ENCODE measurements at places on chromosomes 16 and 17.

DNA sequence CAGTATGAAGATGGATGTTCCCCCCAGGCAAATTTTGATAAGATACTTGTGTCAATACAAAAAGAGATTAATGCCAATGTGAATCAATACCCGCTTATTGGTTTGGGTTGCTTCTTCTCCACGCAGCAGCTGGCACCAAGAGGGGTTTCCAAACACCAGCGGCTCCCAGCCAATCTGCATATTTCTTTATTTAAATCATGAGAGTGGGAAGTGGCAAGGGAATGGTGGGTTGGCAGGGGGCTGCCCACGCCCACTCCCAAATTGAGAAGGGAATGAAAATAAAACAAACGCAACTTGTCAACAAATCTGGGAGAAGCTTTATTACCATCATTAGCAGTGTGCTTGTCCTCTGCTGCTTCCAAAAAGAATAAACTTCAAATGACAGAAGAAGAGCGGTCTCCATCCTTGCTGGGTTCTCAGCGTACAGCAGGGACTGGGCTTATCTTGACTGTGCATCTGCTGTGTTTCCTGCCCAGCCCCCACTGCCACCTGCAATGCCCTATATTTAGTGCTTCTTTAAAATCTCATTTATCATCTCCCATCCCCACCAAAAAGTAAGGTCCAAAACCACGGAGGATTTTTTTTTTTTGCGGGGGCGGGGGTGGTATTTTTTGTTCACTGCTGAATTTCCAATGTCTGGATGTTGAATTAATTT is 34.9 kb upstream of the C16orf78 start:
- no peak for DNase-seq

GRCh38 chr16:55534756-55535155 is 25.9 kb downstream of the LPCAT2 start:
- DNase-seq = no peak

DNA sequence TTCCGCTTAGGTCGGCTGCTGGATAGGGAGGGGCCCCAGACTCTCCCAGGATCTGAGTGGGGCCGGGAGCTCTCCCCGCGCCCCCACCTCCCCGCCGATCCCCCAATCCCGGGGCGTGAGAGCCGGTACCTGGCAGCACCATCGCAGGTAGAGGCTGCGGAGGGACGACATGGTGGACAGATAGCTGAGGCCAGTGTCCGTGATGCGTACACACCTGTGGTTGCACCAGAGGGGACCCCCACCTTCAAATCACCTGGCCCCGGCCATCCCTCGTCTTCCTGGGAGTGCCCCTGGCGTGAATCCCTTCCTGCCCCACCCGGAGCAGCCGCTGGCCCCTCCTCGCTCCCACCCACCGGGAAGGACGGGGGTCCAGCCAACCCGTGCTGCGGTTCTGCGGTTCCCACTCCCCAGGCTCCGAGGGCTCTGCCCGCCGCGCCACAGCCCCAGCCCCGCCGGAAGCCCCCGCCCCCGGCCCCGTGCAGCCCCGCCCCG is 4.7 kb upstream of the WDR24 start:
- no peak for DNase-seq

- no peak for DNase-seq
These were observed 12.1 kb upstream of the NLRC5 start for GRCh38 chr16:56977216-56977615.

DNA sequence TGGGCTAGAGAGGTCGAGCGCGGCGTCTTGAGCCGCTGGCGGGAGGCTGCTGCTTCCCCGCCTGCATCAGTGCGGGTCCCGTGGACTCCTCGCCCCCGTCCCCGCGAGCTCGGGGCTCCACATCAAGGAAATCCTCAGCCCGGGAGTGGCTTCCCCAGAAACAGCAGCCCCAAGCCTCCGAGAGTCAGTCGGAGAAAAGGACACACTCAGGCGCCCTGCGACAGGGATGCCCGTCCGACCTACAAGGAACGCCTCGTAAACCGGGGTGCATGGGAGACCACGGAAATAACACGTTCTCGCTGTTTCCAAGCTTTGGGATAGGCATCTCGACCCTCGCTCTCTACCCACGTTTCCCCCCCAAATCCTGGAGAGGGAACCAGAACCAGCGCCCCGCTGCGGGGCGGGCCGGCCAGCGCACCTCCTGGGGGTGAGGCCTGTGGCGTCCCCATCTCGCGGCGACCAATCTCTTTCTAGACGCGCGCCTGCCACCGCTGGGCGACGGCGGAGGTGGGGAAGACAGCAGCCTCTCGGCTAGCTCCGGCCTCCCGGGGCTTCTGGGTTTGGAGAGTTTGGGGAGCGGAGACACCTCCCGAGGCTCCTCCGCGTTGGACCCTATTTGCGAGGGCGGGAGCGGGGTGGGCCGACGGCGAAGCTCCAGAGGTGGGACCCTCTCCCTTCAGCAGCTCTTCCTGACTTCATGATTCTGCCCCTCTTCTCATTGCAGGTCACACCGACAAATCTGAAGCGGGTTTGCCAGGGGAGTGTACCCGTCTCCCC is 759 bp upstream of the TP53I13 start:
- DNase-seq = peak; percentile 59
